HCEC 1CT (cell line): ENCODE measurements at places on chromosomes 12 and 14.

DNA sequence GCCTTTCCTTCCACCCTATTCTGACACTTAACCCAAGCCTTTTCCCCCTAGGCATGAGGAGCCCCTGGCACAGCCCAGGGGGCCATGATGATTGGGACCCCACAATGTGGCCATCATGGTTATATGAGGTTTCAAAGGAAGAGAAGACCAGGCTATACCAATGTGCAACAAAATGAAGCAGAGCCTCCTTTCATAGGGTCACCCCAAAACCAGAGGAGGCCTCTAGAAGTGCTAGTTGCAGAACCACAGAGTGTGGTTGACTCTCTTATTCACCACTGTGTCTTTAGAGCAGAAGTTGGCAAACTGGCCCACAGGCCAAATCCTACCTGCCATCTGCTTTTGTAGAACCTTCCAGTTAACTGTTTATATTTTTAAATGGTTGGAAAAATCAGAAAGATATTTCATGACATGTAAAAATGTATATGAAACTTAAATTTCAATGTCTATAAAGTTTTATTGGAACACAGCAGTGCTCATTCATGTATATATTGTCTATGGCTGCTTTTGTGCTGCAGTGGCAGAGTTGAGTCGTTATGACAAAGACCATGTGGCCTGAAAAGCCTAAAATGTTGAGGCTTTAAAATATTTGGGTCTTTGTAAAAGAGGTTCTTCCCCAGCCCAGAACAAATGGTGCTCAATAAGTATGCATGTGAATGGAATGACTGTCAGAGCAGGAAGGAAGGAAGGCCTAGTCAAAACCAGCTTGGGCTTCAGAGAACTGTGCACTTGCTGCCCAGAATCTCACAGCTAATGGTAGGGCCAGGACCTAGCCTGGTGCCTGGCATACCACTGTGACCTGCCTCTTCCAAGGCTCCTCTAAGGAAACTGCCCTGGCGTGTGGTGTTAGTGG lies 49.2 kb downstream of the SUSD6 start:
- DNase-seq, result no peak

DNA sequence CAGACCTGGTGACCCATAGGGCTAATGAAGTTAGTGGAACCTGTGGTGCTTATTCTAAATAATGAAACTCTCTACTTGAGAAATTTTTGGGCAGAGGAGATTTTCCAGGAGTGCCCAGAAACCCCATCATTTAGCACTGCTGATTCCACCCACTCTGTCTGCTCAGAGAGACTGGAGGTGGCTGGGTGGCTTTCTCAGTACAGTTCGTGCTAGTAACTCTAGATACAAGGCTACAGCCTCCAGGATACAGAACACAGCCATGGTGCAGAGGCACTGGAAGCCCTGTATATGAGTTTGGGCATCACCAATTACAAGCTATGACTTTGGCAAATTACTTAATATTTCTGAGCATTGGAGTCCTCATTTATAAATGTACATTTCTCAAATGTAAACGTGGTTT lies 32.4 kb downstream of the CCDC177 start:
- DNase-seq, result no peak

DNA sequence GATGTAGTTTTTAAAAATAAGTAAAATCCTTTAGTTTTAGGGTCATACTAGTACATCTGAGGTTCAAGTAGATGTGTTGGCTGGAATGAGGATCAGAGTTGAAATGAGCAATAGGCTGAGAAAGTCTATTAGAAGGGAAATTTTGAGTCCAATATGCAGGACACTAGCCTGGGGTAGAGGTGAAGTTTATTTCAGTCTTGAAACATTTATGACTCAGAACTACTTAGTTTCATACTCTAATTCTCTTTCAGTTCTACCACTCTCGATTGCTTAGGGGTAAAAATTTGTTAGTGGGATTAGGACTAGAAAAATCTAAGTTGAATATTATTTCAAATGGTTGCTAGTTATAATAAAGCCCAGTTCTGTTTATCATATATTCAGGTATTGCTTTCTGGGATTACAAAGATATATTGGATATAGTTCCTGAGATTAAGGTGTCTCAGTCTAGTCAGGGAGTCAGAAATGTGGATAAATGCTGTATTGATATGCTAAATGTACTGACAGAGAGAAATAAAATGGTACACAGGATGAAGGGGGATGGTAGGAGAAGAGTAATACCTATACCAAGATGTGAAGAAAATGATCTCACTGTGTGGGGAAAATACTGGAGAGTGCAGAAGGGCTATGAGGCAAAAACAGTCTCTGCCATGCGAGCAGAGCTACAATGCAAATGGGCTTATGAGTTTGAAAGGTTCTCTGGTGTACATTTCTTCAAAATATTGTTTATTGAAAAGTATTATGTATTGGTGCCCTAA lies 395.8 kb upstream of the FBXO33 start:
- no peak for DNase-seq

GRCh38 chr12:67741270-67741669 lies 92.7 kb downstream of the DYRK2 start:
- no peak for DNase-seq

GRCh38 chr12:51942056-51942455 lies 9.4 kb upstream of the ACVR1B start:
- DNase-seq, result no peak

DNA sequence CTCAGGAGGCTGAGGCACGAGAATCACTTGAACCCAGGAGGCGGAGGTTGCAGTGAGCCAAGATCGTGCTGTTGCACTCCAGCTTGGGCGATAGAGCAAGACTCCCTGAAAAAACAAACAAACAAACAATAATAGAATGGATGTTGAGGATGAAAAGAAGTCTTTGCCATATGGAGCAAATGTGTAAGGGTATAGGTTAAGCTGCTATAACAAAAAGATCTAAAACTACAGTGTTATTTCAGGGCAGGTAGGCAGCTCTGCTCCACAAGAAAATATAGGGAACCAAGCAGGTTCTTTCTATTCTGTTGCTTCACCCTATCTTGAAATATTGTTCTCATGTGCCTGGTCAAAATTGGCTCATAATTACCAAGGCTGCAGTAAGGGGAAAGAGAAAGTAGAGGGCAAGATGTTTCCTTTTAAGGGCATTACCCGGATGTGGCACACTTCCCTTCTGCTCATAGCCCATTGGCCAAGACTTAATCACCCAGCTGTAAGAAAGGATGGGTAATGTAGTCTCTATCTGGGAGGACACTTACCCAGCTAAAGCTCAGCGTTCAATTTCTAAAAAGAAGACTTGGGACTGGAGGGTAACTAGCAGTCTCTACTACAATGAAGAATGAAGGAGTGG lies 23.5 kb downstream of the SDSL start:
- no peak for DNase-seq

- no peak for DNase-seq
These were observed 56.9 kb downstream of the TESC start for GRCh38 chr12:117042171-117042842.

- DNase-seq, result peak; percentile 67
These were observed 35.8 kb downstream of the MTHFD1 start for GRCh38 chr14:64423987-64424386.

GRCh38 chr12:13251521-13251920 lies 55.0 kb downstream of the EMP1 start:
- no peak for DNase-seq

GRCh38 chr12:26633591-26634210 lies 199.3 kb downstream of the ITPR2 start:
- peak; percentile 69 for DNase-seq

- no peak for DNase-seq
These were observed 26.1 kb upstream of the CPNE8 start for GRCh38 chr12:38931461-38931860.

GRCh38 chr14:87894920-87895319 lies 98.1 kb downstream of the GALC start:
- no peak for DNase-seq

GRCh38 chr12:3995306-3995705 lies 122.1 kb upstream of the PARP11 start:
- DNase-seq, result no peak

DNA sequence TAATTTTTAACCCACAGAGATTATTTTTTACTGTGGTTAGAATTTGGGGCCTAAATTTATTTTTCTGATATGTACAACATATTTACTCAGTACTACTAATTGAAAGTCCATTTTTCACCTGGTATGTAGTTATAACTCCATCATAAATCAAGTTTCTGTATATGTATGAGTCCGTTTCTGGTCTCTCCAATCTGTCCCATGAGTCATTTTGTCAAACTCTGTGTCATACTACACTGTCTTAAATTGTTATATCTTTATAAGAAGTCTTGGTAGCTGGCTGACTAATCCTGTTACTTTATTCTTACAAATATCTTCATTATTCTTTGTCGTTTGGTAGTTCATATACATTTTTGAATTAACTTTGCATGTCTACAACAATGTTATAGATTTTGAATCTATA lies 344.0 kb downstream of the PDZRN4 start:
- DNase-seq, result no peak

- DNase-seq, result no peak
These were observed 54.3 kb upstream of the SRSF5 start for GRCh38 chr14:69712599-69713088.

- no peak for DNase-seq
These were observed 66.4 kb downstream of the TESC start for GRCh38 chr12:117032593-117033381.

DNA sequence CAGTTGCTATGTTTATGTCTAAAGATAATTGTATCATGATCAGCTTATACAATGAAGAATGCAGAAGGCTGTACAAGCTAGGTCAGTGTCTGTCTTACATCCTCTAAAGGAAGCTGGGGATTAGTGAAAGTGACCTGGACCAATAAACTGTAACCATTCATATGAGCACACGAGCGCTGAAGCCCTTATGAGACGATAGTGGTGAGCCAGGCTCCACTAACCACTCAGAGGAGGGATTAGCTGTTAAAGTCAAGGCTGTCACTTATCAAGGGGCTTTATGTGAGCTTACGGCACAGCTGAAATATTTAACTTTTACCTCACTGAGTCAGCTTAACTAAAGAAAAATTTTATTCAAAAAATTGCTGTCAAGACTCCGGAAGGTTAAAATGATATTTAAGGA lies 30.3 kb downstream of the NDUFA12 start:
- DNase-seq, result peak; percentile 95

GRCh38 chr14:56219666-56220413 lies 101.6 kb downstream of the PELI2 start:
- DNase-seq, result no peak

DNA sequence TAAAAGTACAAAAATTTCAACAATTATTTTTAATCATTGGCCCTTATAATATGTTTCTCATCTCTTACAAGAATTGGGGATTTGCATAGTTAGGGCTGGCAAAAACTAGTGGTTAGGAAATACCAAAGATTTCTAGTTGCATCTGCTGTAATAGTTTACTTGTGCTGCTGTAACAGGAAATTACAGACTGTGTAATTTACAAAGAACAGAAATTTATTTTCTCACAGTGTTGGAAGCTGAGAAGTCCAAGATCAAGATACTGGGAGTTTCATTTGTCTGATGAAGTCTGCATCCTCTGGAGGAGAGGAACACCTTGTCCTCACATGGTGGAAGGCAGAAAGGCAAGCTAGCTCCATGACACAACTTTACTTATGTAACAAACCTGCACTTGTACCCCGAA lies 157.0 kb downstream of the FLRT2 start:
- DNase-seq, result no peak

DNA sequence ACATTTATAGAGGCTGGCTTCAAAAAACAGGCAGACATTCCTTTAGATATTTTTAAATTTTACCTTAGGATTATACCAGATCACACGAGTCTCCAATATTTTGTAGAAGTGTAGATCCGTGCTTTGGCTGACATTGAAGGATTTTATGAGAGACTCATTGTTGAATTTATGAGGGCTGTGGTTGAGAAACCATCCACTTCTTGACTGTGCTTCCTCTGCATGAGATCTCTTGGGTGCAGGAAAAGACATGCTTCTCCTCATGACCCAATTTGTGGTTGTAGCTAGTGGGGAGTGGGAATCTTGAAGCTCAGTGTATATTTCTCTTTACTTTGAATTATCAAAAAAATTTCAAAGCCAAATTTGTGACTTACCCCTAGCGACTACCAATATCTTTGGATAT lies 36.7 kb upstream of the NKX2-8 start:
- peak; percentile 6 for DNase-seq

DNA sequence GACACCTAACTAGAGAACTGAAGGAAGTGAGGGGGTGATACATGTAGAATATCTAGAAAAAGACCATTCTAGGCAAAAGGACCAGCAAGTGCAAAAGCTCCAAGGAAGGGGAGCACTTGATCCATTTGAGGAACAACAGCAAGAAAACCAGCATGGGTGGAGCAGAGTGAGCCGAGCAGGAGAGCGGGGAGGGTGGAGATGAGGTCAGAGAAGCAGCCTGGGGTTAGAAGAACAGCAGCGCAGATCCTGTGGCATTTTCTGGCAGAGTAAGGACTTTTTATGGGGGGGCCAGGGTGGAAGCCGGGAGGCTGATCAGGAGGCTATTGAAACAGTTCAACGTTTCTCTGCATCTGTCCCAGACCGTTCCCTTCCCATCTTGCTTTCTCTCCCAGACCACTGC lies 24.5 kb upstream of the TMCC3 start:
- no peak for DNase-seq

GRCh38 chr12:29672580-29672979 lies 111.2 kb downstream of the TMTC1 start:
- no peak for DNase-seq

- DNase-seq, result no peak
These were observed 16.2 kb upstream of the CATSPERB start for GRCh38 chr14:91748049-91748448.

DNA sequence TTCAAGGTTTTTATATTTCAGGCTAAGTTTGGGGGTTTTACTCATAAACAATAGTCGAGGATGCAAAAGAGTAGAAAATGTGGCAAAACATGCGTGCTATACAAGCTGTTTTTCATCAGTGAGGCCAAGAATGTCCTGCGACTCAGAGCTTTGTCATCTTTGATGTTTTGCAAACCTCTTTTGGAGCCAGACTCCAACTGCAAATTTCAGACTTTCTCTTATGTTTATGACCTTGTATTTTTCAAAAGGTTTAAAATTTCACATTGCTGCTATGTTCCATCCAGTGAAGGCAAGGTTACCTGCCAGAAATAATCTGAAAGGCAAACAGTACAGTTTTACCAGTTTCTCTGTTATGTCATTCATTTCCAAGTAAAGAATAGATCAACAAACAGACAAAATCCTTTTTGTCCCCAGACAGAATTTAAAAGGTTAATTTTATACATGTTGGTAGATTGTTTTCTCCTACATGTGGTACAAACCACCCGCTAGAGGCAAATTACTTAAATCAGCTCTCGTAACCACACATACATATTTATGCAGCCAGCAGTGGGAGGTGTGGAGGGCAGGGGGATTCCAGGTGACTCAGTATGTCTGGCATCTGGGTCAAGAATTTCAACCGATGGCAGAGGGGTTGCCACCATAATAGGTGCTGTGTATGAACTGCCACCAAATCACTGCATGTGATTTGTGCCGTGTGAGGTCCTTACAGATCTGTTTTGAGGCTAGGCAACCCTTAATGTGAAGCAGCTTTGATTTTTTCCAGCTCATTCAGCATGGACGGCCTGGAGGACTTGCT lies 119.8 kb upstream of the CPM start:
- DNase-seq, result peak; percentile 83

- DNase-seq, result no peak
These were observed 47.4 kb downstream of the AVPR1A start for GRCh38 chr12:63103494-63104131.

GRCh38 chr12:131618303-131618658 lies 92.6 kb upstream of the SFSWAP start:
- DNase-seq, result no peak
